ENCODE measurements at places on chromosomes 7 and 10.

- no peak for DNase-seq
Observed at GRCh38 chr7:151859111-151859947, 17.6 kb downstream of the PRKAG2 start.

- DNase-seq, result no peak
Observed at GRCh38 chr7:50387351-50387750, 62.8 kb downstream of the FIGNL1 start.

- DNase-seq, result no peak
Observed at GRCh38 chr7:44391171-44391570, 65.8 kb upstream of the CAMK2B start.

DNA sequence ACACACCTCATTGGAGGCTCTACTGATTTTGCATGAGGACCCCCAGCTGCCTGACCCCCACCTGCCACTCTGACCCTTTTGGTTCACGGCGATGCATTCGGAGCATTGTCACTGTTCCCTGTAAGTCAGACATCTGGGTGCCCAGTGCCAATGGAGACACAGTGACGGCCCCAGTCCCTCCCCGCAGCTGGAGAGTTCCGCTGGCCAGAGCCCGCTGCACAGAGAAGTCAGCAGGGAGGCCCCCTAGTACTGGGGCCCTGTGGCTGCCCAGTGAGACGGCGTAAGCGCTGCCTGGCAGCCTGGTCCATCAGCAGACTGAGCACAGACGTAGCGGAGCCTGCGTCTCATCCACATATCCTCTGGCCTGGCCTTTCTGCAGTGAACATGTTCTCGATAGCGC is 77.5 kb downstream of the NKX6-2 start:
- no peak for DNase-seq

DNA sequence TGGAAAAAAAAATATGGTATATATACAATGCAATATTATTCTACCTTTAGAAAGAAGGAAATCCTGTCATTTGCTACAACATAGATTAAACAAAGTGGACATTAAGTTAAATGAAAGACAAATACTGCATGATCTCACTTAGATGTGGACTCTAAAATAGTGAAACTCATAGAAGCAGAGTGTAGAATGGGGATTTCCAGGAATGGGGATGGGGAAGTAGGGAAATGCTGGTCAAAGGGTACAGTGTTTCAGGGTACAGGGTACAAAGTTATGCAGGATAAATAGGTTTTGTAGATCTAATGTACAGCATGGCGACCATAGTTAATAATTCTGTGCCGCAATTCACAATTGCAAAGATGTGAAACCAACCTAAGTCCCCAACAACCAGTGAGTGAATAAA is 385.5 kb downstream of the SFMBT2 start:
- DNase-seq, result no peak

DNA sequence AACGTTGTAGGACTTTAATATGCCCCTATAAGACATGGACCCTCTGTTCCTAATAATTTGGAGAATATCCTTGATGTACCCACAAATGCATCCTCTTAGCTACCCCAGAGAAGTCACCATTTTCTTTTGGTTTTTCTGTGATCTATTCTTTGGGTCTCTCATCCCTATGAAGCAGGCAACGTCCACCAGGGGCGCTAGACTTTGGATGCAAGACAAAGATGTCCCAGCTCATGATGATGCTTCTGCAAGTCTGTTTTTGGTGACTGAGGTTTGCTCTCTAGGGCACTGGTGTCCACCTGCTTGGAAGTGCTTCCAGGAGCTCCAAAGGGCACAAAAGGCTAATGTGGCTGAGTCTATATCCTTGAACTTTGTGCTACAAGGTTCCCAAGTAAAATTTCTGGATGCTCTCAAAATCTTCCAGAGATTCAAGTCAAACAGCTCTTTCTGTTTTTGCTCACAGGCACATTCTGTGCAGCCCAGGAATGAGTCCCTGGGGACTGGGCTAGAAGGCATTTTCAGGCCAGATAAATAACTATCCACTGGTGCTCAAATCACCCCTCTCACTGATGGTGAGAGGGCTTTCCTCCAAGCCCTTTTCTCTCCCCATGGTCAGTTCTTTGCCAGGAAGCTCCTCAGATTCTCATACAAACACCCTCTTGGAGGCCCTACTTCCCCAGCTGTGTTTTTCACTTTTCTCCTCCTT is 166.4 kb downstream of the C7orf25 start:
- peak; percentile 73 for DNase-seq

DNA sequence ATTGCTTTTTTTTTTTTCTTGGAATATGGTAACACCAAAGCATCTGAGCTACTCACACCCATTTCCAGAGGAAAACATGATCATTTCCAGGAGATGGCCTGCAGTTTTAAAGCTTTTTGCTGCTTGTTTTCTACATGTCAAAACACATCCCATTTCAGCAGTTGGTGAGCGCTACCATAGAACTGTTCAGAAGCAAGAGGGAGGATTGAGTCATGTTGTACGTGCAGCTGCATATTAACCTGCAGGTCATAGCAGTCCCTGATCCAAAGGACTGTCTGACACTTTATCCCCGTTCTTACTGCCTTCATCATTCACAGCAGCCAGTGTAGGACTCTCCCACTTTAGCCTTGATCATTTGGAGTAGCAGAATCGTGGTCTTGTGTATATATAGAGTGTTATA is 124.6 kb downstream of the AUTS2 start:
- DNase-seq, result no peak

GRCh38 chr7:55261386-55261770 is 103.8 kb upstream of the LANCL2 start:
- no peak for DNase-seq

- DNase-seq, result peak; percentile 96
Observed at GRCh38 chr10:13272164-13272571, 27.7 kb downstream of the PHYH start.

GRCh38 chr7:19352305-19352695 is 207.1 kb upstream of the FERD3L start:
- DNase-seq, result no peak

- DNase-seq, result no peak
Observed at GRCh38 chr10:131695496-131696165, 205.2 kb upstream of the PPP2R2D start.

- DNase-seq, result no peak
Observed at GRCh38 chr7:116423499-116423898, 76.0 kb upstream of the CAV2 start.

GRCh38 chr7:51451751-51452476 is 135.3 kb upstream of the COBL start:
- no peak for DNase-seq

GRCh38 chr7:126780993-126781392 is 471.7 kb downstream of the GRM8 start:
- no peak for DNase-seq

DNA sequence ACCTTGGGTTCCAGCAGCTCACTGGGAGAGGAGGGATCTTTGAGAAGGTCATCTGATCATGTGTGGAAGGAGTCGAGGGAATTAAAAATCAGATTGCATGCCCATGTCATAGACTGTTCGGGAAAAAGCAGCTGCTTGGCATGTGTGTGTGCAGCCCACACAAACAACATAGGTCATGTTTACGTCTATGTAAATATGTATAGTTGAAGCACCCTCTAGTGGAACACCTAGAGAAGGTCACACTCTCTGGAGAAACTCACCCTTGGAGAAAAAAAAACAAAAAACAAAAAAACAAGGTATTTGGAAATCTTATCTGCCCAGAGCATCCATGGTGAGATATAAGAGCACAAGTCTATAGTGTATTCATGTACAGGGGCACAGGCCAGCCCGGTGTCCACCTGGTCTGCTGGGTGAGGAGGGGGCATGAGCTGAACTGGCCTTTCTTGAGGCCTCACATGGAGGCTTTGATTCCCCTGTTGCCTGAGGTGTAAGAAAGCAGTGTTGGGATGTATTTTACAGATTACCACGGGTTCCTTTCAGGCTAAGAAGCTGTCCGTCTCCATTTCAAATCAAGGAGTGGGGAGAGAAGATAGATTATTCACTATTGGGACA is 98.0 kb downstream of the NPY start:
- peak; percentile 72 for DNase-seq
